Left renal pelvis (tissue), 4 donors: ENCODE measurements at places on chromosomes 16 and 17.

DNA sequence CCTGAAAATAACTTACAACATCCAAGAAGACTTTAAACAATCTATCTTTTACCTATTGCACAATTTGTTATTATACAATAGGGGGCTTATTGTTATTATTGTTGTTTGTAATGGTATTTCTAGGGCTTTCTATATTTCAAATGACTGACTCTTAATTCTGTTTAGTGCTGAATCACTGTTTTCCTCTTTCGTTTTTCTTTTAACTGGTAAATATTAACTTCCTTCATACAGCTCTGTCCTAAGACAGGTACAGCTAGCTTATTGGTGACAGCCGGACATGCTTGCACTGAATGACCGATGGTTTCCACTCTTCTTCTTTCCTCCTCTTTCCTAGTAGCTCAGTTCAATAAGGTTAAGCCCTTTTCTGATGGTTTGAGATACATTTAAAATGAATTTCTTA lies 11.6 kb downstream of the KRTAP9-7 start:
- DNase-seq: no peak

- no peak for DNase-seq
These were observed 32.8 kb downstream of the TANC2 start for GRCh38 chr17:62998665-62999393.

DNA sequence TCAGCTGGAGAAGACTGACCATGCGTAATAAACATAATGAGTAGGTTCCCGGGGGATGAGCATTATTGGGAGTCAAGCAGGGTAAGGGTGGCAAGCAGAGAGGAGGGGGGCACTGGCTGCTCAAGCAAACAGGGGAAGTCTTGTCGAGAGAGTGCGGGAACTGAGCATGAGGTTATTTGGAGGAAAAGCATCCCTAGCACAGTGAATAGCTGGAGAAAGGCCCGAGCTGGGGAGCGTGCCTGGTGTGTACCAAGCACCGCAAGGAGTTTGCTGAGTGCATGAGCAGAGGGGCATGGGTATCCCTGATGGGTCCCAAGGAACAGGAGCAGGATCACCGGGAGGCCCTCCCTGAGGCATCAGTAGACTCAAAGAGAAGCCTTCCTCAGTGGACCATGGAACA lies 17.2 kb downstream of the CYTH1 start:
- DNase-seq: no peak

DNA sequence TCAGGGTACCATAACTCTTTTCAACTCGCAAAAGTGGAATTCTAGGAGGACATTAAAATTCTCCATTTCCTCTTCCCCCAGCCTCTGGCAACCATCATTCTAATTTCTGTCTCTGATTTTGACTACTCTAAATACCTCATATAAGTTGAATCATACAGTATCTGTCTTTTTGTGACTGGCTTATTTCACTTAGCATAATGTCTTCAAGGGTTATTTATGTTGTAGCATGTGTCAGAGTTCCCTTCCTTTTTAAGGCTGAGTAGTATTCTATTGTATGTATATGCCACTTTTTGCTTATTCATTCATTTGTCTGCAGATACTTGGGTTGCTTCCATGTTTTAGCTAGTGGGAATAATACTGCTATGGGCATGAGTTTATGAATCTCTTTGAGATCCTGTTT lies 12.0 kb downstream of the RNF135 start:
- no peak for DNase-seq
